Stimulated activated CD4-positive, alpha-beta T cell treated with anti-CD3 and anti-CD28 coated beads, Interleukin-4, amount 100 ng/mL, for 24 hours (primary cell): ENCODE measurements at places on chromosomes 7 and 10.

DNA sequence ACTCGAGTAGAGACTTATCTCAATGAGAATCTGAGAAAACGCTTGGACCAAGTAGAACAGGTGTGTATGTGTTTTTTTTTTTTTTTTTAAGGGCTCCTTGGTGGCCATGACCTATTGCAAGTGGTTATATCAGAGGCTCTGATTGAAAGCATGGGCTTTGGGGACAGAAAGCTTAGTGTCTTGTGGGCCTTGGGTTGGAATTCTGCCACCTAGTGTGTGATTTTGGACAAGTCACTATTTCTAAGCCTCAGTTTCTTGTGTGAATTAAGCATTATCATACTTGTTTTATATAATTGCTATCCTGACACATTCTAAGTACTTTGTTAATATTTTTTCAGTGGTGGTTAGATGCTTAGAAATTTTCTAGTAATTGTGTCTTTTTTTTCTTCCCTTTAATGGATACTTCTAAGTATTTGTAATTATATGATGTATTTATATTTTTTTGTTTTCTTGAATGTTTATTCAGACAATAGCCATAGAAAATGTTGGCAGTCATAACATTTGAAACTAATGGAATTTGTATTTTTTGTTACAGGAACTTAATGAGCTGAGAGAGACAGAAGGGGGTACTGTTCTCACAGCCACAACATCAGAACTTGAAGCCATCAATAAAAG is 33.1 kb downstream of the SMC3 start:
- peak; percentile 44 for DNase-seq

DNA sequence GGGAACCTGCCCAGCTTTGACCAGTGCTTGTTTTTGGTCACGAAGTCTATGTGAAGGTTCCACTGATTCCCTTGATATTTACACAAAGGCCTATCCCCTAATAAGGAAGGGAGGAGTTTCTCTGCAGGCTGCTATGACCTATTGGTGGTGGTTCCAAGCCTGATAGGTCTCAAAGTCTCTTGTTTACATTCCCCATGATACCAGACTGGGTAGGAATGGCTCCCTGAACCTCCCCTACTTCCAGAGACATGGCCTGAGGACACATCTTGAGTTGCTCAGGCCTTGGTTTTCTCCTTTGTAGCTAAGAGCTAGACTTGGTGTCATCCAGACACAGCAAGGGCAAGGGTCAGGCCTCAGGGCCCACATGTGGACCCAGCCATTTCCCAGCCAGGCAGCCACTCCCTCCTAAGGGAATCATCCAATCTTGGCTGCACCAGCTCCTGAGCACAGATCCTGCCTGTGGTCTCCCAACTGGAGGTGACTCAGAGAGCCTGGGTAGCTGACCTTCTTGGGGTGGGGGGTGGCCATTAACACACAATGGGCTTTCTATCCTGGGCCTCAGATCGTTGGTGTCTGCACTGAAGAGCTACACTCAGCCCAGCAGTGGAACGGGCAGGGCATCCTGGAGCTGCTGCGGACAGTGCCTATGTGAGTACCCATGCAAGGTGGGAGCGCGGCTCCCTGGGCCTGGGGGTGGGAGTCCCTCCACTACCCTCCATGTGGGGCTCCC is 51.0 kb upstream of the TRIM8 start:
- DNase-seq: no peak

- no peak for DNase-seq
Observed at GRCh38 chr10:787933-788651, 98.6 kb upstream of the DIP2C start.

GRCh38 chr10:86757113-86757972 is 924 bp downstream of the BMPR1A start:
- DNase-seq: peak; percentile 7

GRCh38 chr10:89327803-89328441 is at the start of gene IFIT3:
IFIT3 (plus strand) TSS chr10:89327997; CDS start chr10:89328074, 77 bp downstream.
- DNase-seq: no peak

- peak; percentile 49 for DNase-seq
Observed at GRCh38 chr10:132539431-132539839, 1.8 kb downstream of the INPP5A start.

- DNase-seq: no peak
Observed at GRCh38 chr7:35546691-35547429, 148.1 kb downstream of the HERPUD2 start.

DNA sequence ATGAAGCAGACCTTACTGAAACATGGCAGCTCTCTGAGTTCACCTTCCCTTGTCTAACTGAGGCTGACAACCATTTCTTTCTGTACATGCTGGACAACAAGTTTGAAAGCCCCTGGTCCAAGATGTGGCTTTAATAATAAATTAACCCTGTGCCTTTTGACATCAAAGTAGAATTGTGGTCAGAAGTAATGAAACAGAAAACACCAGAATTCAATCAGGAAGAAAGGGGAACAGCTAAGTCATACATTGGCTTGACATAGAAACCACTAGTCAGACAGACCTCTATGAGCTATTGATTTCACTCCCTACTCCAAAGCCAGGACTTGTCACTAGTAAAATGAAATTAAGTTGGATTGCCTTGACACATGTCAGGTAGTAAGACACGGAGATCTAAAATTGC is 175.2 kb upstream of the ASAH2 start:
- no peak for DNase-seq

GRCh38 chr10:124699471-124700292 is 44.5 kb downstream of the FAM53B start:
- DNase-seq: no peak

- no peak for DNase-seq
Observed at GRCh38 chr10:28151636-28152035, 151.2 kb downstream of the MPP7 start.

- no peak for DNase-seq
Observed at GRCh38 chr7:104096683-104097082, 107.2 kb upstream of the RELN start.

GRCh38 chr7:132932296-132933071 is 149.4 kb downstream of the CHCHD3 start:
- no peak for DNase-seq

- DNase-seq: no peak
Observed at GRCh38 chr10:133130602-133131001, 29.4 kb upstream of the KNDC1 start.

DNA sequence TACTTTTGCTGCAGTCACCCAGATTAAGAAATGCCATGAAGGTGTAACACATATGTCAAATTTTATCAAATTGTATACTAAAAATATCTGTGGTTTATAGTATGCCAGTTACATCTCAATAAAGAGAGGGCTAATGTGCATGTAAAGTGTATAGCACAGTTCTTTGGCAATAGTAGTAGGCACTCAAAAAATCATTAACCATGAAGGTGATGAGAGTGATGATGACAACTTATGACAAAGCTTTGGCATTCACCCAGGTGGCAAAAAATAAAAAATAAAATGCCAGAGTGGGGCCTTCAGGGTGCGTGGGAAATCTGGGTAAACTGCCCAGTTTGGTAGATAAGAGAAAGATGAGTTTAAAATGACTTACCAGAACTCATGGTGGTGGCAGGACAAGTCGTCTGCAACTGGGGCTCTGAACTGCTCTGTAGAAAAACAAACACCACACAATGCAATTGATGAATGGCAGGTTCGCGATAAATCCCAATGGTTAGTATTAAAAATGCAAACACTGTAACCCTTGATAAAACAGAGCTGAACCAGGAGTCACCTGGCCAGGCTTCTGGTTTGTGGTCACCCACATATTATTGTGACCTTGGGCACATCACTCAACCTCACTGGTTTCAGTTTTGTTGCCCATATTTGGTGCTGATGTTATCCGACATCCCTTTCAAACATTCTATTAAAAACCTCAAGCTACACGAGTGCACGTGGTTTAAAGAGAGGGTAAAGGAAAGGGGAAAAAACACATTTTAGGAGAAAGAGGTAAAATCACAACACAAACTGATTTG is 120.2 kb downstream of the SORBS1 start:
- no peak for DNase-seq

GRCh38 chr10:75269605-75270004 is 33.8 kb upstream of the COMTD1 start:
- no peak for DNase-seq

DNA sequence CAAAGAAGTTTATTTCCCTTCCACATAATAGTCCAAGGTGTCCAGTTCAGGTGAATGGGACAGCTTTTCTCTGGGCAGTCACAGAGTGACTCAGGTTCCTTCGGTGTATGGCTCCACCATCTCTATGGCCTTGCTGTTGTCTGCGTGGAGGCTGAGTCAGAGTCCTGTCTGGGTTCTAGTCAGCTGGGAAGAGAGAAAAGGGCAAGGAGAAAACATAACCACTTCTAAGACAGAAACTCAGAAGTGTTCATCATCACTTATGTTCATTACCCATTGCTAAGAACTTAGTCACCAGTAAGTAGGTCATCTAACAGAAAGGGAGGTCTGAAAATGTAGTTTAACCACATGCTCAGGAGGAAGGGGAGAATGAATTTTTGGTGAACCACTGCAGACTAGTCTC is 32.4 kb upstream of the CCDC7 start:
- DNase-seq: peak; percentile 71

- DNase-seq: no peak
Observed at GRCh38 chr10:44937196-44938005, 22.2 kb upstream of the RASSF4 start.

- no peak for DNase-seq
Observed at GRCh38 chr10:36373424-36374096, 731.5 kb upstream of the FZD8 start.

- DNase-seq: no peak
Observed at GRCh38 chr10:121597504-121598262, 561 bp downstream of the FGFR2 start.

DNA sequence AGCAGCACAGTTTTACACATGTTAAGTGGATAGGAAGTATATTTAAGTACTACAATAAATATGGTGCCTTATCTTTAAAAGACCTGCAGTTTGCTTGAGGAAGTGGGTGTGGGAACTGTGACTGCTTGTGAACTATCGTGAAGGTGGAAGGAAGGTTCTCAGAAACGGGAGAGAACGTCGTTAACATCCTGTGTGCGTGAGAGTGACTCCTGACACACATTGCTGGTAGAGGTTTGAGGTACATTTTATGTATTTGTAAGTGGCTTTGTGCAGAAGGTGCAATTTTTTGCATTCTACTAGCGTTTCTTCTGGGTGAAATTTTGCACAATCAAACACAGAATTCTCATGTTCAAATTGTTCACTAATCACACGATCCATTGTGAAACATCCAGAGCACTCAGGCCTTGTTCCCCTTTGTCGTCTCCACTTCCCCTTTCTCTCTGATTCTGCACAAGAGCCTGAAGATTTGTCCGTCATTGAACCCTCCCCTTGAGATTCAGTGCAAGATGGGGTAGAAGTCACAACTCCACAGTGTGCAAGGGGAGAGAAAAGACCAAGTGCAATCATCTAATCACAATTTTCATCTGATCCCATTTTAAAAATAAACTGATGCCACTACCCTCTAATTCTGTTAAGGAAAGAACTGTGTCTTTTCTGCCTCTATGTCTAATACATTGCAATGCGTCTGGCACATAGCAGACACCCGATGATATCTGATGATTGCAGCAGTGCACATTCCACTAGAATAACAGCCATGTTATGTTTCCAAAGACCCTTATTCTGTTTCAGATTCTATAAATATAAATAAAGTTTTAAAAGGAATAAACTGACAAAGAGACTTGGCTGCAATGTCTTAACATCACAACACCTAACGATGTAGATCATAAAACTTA is 279.9 kb downstream of the NEBL start:
- DNase-seq: no peak

DNA sequence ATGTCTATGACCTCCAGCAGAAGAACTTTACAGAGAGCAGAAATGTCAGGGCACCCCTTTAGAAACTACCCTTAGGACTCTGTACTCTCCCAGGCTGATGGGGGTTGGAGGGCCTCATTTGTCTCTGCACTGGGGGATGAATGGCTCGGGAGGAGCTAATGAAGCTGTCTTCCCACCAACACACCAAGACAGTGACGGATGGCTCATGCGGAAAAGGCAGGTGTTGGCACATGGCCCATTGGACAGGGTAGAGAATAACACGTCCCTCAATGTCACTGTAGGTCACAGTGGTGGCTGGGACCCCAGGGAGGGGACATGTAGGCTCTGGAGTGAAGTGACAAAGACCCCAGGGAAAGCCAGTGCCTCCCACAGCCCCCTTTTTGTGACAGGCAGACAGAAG is 64.0 kb upstream of the PCBD1 start:
- no peak for DNase-seq

DNA sequence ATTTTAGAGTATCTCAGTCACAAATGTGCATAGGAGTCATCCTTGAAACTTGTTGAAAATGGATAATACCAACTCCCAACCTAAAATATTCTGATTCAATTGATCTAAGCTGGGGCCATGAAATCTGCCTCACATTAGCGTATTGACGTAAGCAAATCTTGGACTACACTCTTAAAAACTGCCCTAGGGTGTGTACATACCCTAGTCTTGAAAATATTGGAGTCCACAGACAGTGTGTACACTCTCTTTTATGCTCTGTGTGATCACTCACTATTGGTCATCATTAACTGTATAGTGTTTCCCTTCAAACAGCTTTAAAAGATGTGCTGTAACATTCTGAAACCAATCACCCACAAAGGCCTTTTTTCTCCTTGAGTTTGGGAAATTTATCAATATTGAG is 102.9 kb upstream of the FERD3L start:
- DNase-seq: no peak

- no peak for DNase-seq
Observed at GRCh38 chr7:68925241-68925640, 673.0 kb upstream of the AUTS2 start.

GRCh38 chr7:35038354-35038753 is 1.1 kb upstream of the DPY19L1 start:
- DNase-seq: no peak

DNA sequence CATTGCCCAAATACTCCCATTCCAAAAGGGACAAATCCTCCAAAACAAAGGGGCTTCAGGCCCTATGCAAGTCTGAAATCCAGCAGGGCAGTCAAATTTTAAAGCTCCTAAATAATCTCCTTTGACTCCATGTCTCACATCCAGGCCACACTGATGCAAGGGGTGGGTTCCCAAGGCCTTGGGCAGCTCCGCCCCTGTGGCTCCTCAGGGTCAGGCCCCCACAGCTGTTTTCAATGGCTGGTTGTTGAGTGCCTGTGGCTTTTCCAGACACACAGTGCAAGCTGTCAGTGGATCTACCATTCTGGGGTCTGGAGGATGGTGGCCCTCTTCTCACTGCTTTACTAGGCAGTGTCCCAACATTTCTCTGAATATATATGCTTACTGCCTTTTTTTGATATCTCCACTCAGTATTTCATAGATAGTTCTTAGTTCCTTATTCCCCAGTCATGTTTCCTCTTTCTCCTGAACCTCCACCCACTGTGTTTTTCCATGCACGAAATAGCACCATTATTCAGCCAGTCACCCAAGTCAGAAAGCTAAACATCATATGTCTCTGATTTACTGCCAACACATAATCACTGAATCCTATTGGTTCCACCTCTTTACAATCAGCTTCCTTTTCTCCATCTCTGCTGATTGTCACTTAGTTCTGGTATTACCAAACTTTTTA is 172.6 kb upstream of the CACNA2D1 start:
- DNase-seq: no peak
